ENCODE measurements at places on chromosomes 16 and 17.
A peak's percentile ranks its signal among the peaks of the same experiment; 100 is the strongest.

GRCh38 chr16:58063377-58064076, 38.0 kb downstream of the MMP15 start:
- DNase-seq: no peak

DNA sequence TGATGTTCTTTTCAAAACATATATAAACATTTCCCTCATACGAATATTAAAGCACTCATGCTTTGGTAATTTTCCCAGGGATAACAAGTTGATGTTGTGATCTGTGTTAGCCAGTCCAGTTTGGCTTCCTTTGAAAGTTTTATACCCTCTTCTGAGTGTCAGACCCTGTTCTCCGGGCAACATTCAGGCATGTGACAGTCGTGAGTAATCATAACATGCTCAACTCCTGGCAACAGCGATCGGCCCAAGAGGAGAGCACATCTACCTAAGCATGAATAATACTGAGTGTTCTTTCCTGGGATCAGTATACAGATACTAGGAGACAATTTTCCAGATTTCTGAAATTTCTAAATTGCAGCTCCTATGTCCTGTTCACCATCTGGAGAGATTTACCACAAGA, 1086.4 kb downstream of the CDH8 start:
- DNase-seq: no peak

DNA sequence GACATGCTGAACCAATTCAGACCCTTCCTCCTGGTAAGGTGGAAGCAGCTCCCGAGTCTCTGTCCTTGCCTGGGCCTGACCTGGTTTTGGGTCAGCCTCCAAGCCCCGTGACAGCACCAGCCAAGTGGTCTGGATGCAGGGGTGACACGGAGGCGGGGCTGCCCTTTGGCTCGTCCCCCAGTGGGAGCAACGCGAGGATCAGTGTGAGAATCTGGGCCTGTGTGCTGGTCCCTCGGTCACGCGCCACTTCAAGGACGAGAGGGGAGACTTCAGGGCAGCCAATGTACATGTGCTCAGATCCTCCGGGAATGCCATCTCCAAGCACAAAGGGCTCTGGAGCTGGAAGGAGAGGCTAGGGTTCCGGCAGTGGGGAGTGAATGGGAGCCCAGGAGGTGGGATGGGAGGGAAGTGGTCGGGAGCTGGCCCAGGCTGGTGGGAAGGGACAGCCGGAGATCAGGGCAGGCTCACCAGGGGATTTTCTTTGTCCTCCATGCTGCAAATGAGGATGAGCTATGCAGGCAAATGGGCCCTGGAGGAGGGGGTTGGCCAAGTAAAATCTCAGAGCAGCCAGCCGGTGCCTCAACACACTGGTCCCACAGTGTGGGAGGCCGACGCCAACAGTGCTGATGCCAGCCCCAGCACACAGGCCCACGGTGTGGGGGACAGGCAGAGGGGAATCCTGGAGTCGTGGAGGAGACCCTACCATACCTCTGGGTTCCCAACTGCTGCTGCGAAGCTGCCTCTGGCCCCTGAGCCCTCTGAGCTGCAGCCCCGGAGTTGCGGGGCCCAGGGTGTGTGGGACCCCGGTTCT, 4.2 kb upstream of the NDRG4 start:
- DNase-seq: no peak

GRCh38 chr16:67847064-67847861, at the start of gene CENPT:
CENPT (minus strand) TSS chr16:67847693; CDS start chr16:67833859, 13,834 bp downstream.
- no peak for DNase-seq

- no peak for DNase-seq
Measured at GRCh38 chr16:25798065-25798464, 106.3 kb downstream of the HS3ST4 start.

DNA sequence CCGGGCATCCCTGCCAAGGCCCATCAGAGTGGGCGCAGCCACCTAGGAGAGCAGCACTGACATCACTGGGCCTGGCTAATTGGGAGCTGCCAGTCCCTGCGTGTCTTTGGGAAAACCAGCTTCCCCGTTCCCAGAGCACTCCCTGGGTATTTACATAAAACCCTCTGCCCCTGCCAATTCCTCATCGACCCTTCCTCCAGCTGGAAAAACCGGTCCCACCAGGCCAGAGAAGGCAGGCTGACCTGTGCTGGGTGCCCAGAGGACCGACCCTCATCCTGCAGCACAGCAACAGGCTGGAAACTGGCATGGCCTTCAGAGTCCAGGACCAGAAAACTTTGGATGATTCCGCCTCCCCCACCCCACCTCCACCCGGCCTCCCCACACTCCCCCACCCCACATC, 8.2 kb upstream of the FOXN1 start:
- no peak for DNase-seq

DNA sequence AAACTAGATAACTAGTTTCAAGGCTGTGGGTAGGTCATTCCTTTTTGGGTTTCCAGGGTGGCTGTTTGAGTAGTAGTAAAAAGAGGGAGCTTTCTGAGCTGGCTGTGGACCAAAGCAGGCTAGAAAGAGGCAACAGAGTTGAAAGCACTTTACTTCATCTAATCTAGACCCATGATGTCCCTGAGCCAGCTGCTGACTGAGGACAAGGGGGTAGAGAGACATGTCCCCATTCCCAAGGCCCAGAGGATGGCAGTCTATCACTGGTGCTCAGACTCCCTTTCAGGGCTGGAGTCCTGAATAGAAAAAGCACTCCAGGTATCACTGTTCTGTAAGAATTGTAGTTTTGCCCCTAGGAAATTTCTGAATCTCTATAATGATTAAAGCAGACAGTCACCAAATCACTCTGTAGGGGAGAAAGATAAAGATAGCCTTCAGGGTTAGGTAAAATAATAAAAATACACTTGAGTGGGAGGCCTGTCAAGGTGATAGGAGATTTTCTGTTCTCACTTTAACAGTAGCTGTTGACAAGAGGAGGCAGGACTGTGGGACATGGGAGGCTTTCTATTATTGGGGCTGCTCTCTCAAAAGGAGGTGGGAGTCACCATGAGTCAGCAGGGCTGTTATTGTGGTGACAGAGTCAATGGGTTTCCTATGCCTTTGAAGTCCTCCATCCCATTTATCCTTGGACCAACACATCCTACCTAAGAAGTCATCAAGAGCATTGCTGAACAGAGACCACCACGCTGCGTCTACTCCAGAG, 190.2 kb upstream of the MPHOSPH6 start:
- no peak for DNase-seq

DNA sequence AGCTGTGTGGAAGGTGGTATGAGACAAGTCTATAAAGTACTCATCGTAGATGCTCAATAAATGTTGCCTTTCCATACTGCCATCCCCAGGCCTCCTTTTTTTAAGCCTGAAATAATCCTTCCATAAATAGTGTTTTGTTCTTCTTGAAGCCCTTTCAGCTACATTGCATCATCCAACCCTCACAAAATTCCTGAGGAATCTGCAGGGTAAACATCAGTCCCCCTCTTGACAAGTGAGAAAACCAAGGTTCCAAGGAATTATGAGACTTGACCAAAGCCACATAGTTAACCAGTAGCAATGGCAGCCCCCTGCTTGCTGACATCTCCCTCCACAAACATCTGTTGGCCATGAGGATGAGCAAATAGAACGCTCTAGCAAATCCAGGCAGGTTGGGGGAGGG, 89.7 kb upstream of the CCL1 start:
- no peak for DNase-seq

GRCh38 chr16:50246299-50247122, 19.8 kb upstream of the ADCY7 start:
- DNase-seq: no peak

- no peak for DNase-seq
Measured at GRCh38 chr17:2745317-2746037, 4.0 kb downstream of the CCDC92B start.

GRCh38 chr16:56964243-56965148, 2.7 kb downstream of the CETP start:
- peak; percentile 98 for DNase-seq

DNA sequence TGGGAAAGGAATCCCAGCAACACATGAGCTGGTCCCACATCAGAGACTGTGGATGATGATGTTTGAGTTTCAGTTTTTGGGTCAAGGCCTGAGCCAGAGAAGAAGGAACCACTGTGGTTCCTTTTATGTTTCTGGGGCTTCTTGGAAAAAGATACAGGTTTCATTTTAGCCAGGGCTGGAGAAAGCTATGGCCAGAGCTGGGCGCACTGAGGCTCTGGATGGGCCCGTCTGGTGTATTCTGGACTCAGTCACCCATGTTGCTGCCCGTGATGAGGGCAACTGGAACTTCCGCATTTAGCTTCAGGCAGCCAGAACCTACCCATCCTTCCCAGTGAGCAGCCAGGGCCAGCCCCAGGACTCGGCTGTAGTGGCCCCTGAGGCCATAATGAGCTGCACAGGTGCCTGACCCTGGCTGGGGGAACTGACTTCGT, 15.0 kb upstream of the PITPNA start:
- no peak for DNase-seq

GRCh38 chr16:53913099-53913870, 209.3 kb downstream of the FTO start:
- no peak for DNase-seq

- DNase-seq: peak; percentile 35
Measured at GRCh38 chr17:64063766-64064224, 43.4 kb upstream of the ICAM2 start.

- no peak for DNase-seq
Measured at GRCh38 chr17:41781404-41782110, 5.0 kb downstream of the JUP start.

GRCh38 chr17:45977506-45977824, 21.6 kb upstream of the STH start:
- DNase-seq: no peak

DNA sequence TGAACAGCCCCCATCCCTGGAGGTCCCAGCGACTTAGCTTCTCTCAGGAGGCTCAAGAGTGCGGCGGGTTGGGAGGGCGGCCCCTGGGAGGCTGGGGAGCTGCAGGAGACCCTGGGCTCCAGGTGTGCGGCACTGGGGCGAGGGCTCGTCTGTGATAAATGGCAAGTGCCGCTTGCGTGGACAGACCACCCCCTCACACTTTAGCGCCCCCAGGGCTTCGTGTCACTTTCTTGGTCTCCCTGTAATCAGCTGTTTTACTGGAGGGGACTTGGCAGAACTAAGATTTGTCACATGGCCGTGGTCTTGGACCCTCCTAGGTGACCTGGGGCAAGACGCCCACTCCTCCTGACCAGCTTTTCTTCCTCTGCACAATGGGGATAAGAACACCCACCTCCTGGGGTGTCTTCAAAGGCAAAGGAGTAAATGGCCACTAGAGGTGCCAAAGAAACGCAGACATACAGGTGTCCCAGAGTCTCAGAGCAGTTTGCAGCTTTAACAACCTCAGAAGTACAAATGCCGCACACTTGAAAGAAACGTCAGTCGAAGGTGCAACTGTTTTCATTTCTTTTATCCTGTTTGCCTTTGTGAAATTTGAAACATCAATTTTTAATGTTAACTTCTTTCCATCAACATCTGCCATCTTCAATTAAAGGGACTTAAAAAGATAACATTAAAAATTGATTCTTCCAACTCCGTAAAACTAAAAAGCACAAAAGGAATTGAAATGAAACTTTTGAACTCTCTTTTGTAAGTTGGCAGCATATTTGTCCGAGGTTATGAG, 946 bp downstream of the OSGIN1 start:
- DNase-seq: no peak

DNA sequence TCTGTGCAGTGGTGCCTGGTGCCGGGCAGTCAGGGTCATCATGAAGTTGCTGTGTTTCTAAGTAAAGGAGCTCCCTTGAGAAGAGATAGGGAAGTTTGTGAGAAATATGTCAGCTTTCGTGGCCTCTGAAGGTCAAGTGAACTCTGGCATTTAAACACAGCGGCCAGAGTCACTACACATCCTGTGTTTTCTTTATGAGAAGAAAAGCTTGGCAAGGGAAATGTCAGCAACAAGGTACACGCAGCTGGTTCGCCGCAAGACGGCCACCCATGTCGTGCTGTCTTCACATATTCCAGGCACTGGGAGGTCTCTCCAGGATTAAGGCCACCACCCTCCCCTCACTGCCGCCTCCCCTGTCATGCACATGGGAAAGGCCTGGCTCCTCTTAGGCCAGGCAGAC, 33.2 kb upstream of the PEMT start:
- no peak for DNase-seq

DNA sequence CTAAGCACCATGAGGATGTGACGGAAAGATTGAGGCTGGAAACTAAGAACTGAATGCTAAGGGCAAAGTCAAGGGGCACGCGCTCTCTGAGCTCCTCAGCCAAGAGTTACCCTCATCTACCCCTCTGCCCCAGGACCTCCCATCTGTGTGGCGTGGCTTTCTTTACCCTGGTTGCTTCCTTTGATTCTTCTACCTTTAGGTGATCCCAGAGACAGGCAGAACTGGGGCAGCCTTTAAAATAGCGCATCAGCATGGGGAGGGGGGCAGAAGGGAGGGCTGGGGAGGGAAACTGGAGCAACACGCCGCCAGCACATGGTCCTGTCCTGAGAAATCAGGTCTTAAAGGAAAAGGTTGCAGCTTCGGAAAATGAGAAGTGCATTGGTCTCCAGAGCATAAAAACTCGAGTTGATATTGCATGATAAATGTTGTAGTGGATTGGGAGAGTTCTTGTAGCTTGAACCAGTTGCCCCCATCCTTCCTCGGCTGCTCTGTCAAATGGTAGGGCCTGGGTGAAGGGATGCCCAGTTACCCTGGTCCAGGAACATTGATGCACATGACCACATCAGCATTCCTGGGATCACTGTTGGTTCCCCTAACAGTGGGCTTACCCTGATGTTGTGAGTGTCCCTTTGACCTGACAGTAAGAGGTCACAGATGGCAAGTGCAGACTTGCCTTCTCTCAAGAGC, 29.7 kb downstream of the LDHD start:
- no peak for DNase-seq

DNA sequence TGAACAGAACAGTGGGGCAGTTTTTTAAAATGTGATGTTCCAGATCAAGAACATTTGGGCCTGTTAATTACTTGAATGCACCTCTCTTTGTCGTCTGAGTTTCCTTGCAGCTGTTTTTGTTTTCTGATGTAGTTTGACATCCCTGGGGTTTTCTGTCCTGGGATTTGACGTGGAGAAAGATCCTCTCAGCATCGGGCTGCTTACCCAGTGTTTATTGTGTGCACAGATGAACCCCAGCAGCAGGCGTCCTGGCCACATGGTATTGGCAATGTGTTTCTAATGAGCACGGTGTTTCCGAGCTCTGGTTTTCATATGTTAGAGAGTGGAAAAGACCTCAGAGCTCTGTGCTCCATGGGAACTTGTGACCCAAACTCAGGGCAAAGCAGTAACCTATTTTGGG, 191.1 kb upstream of the IRX3 start:
- DNase-seq: no peak
